ENCODE measurements at places on chromosomes 1 and 21.

GRCh38 chr1:113663165-113663951 lies 95.9 kb downstream of the PHTF1 start:
- DNase-seq: no peak

GRCh38 chr21:44907225-44907965 lies 13.3 kb downstream of the ITGB2 start:
- DNase-seq: no peak

- no peak for DNase-seq
These were observed 713.6 kb upstream of the CHRM3 start for GRCh38 chr1:238672806-238673205.

- no peak for DNase-seq
These were observed 32.7 kb downstream of the ECE1 start for GRCh38 chr1:21257431-21258135.

GRCh38 chr1:212930986-212931678 lies 19.2 kb upstream of the VASH2 start:
- no peak for DNase-seq

GRCh38 chr1:224183591-224184312 lies 712 bp downstream of the DEGS1 start:
- peak; percentile 45 for DNase-seq

DNA sequence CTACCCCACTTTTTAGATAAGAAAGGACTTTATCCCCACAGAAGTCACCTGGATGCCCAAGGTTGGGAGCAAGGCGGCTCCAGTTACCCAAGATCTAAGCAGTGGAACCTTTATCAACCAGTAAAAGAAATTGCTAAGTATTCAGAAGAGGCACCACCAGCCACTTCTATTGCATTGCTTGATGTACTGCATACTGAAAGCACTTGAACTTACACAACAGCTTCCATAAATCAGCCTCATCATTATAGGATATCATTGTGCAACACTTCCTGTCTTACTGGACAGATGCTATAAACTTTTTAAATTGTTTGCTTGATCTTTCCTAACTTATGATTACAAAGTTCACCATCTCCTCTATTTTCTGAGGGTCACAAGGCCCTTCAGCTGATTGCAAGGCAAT lies 642.7 kb upstream of the CXADR start:
- no peak for DNase-seq

- no peak for DNase-seq
These were observed 36.4 kb upstream of the BCL9 start for GRCh38 chr1:147504801-147505311.

DNA sequence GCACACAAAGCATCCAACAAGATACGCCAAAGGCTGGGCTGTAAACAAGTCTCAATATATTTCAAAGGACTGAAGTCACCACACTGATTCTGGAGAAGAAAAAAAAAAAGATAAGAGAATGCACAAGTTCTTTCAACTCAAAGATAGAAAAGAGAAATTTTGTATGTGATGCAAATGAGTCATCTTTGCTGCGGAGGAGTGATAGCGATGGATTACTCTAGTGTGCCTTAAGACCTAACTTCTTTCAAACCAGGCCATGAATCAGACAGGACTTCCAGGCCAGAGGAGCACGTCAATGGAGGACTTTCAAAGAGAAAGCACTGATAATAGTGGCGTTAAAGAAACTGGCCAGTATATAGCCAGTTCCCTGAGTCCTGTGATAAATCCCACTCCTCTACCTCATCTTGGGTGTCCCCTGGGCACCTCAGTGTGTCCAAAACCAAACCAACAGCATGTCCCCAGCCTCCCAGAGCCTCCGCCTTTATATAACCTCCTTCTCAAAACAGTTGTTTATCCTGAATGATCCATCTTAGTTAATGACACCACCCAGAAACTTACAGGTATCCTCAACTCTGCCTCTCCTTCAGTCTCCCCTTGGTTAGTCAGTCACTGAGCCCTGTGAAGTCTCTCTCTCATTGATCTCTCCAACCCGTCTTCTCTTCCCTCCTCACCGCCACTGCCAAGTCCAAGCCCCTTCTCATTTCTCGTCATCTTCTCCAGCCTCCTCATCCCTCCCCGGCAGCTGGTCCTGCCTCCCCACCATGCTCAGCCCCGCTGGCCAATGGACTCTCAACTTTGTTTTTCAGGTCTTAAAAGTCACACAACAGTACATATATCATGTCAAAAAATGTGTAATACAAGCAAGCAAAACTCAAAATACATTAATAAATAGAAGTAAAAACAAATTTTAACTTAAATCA lies 47.2 kb upstream of the IFFO2 start:
- no peak for DNase-seq

DNA sequence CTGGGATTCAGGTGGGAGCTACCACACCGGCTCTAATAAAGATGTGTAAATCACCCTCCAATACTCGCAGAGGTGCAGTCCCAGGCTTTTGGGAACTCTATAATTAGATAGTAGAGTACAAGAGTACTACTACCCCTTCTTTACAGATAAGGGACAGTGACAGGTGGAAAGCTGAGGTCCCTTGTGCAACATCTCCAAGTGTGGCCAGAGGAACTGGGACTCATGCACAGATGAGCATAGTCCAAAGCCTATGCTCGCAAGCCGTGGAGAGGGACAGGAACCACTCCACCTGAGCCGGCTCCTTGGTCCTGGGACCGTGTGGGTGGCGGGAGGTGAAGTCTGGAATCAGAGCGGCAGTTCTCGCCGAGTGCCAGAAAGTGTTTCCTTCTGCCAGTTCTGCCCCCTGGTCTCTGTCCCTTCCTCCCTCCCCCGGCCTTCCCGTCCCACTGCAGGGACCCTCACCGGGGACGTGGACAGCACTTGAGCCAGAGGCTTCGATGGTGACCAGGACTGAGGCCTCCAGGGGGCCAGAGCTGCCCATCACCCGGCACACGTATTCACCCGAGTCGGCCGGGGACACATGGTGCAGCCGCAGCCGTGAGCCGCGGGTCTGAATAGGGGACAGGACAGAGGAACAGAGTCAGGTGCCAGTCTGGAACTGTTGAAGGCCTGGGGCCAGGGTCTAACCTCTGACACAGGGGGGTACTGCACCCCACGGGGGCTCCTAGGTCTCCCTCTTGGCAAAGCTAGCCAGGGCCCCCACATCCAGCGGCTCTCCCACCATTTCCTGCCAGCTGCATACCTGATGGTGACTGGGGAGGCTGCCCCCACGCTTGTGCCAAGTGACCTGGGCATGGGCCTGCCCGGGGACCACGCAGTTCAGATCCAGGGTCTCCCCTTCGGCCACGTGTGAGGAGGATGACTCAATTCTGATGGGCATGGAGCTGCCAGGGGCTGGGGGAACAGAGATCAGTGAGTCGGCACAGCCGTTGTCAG lies 33.9 kb downstream of the LDLRAD2 start:
- DNase-seq: no peak

DNA sequence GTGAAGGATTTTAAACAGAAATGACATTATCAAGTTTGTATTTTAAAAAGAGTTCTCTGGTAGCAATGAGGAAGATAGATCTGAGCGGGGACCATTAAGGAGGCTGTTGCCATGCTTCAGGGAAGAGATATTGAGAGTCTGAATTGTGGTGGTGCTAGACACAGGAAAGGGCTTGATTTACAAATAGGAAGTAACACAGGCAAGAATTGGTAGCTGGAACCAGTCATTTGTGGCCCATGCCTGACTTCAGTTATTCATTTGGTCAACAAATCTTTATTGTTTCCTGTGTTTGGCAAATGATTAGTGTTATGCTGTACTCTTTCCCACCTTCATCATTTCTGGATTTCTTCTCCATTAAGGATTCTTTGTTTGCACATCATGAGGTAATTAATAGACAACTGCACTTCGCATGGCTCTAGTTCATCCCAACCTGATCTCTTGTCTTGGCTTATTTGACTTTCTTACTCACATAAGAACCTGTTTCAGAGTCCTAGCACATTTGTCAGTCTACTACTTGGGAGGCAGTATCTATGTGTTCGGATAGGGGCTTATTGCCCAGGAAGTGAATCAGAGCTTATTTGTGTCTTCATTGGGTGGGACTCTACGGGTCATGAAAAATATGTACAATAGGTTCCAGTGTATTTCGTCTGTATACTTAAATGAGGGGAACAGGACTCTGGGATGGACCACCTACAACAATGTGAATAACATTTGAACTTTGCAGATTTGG lies 32.3 kb downstream of the EEIG2 start:
- DNase-seq: no peak

DNA sequence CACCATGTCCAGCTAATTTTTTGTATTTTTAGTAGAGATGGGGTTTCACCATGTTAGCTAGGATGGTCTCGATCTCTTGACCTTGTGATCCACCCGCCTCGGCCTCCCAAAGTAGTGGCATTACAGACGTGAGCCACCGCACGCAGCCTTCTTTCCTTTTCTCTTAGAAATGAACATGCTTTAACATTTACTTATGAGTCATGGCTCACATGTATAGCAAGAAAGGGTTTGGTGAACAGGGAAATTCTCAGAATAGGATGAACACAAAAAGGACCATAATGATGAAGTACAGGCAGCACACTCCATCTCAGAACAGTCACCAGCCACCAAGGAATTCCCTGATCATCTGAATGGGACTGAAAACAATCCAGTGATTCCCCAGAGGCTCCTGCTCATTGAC lies 9.4 kb upstream of the VAMP4 start:
- no peak for DNase-seq

GRCh38 chr1:109923131-109923945 lies 12.7 kb downstream of the CSF1 start:
- DNase-seq: peak; percentile 82
